ENCODE measurements at places on chromosomes 2 and 18.
A peak's percentile ranks its signal among the peaks of the same experiment; 100 is the strongest.

DNA sequence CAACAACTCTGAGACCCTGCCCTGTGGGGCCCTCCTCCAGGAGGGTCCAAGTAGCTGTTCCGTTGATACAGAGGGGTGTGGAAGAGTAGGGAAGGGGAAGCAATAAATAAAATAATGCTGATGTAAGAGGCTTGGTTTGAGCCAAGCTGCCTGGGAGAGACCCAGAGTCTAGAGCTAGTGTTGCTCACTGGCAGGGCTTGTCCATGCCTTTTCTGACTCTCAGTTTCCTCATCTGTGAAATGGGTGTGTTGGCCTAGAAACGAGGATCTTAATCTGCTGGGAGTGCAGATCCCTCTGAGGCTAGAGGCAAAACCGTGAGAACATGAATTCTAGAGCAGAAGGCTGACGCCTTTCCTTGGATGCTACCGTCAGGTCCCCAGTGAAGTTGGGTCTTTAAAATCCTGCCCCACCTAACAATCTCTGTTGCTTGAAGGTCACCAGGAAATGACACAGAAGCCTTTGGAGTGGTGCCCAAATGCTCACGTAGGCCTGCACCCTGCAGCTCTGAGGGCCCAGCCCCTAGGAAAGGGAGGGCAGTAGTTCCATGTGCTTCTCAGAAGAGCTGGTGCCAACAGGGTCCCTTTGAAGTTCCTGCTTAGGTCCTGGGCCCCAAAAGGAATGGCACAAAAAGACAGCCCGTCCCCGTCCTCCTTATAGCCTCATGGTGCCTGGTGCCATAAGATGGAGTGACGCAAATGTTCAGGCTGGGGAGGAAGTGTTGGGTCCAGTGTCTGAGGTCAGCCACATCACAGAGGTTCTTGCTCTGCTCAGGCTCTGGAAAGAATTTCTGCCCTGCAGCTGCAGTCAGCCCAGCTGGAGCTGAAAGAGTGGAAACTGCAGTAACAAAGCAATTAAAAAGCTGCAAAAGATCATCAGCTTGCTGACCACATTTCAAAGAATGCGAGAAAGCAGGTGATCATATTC lies 73.2 kb upstream of the SMAD2 start:
- no peak for DNase-seq

DNA sequence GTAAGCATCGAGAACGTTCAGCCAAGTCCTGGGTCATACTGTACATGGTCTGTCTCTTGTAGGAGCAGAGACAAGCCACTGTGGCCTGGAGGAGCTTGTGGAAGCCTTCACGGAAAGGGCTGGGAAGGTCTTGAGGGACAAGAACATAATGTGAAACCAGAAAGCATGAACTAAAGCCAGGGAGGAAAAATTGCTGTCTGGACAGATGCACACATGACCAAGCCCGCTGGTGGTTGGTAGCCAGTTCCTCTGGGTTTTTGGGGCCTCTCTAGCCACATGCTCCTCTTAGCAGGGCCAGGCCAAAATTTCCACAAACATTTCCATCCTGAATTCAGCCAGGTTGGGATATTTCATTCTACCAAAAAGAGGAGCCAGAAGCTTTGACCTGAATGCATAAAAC lies 196.2 kb upstream of the SIX2 start:
- no peak for DNase-seq

GRCh38 chr2:96415684-96416083 lies 80.1 kb downstream of the NCAPH start:
- no peak for DNase-seq

DNA sequence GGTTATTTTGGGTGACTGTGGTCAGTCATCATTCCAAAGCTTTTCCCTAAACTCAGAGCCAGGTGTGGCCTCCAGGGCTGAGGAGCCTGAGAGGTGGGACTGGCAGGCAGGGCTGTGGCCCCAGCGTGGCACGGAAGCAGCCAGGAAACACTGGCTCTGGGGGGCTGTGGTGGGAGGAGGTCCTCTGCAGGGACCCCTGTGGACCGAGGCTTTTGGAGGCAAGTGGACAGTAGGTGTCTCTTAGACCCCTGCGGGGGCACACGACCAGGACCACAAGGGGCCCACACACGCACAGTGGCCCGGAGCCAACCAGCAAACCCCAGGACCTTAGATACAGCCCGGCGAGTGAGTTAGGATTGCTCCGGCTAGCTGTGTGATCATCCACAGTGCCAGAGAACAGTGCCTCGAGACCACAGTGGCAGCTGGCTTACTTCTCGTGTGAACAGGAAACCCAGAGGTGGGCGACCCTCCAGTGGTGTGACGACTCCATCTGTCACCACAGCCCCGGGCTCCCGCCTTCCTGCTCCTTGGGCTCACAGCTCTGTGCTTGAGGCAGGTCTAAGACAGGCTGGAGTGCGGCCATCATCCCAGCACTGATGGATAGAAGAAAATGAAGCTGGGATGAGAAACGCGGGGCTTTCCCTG lies 1.6 kb upstream of the RTP5 start:
- peak; percentile 72 for DNase-seq

DNA sequence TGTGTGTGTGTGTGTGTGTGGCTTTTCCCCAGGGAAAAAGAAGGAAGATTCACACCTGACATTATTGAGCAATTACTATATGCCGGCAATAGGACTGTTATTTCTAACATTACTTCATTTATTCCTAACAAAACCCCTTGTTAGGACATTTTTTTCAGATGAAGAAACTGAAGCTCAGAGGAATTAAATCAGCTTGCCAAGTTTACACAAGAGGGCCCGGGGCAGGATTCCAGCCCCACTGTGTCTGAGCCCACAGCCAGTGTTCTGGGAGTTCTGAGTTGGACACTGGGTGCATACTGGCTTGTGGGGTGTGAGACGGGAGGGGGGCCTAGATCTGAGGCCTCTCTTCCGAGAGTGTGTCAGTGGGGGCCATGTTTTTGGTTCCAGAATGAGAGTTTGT lies 9.9 kb downstream of the TOGARAM2 start:
- no peak for DNase-seq

DNA sequence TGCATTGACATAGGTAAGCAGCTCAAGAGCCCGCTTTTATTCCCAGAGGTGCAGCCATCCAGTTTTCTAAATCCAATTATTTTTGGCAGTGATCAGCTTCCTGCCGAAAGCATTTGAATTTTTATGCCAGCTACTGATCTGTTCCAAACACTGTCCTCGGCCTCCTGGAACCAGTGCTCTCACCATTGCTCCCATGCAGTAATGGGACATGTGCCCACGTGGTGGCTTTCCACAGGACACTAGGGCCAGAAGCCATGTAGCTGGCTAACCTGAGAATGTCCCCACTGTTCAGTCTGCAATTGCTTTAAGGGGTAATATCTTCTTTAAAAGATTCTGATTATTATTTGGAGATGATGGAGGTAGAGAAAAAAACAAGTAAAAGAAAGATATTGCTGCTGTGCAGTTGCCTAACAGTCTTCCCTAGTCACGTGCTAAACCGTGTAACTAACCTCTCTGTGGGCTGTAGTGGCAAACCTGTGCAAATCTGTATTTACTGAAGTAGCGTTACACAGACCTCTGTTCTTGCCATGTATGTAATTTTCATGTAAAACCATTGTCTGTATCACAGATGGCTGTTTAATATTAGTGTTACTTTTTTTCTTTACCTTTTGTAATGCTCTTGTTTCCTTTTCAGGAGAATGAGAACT lies 13.0 kb downstream of the GRHL1 start:
- no peak for DNase-seq

All from NCI-H2171 treated with DMSO at 0.1 percent for 48 hours (cell line).